ENCODE measurements at places on chromosomes 7 and 10.

GRCh38 chr7:35645691-35646090, 49.2 kb downstream of the HERPUD2 start:
- no peak for DNase-seq

DNA sequence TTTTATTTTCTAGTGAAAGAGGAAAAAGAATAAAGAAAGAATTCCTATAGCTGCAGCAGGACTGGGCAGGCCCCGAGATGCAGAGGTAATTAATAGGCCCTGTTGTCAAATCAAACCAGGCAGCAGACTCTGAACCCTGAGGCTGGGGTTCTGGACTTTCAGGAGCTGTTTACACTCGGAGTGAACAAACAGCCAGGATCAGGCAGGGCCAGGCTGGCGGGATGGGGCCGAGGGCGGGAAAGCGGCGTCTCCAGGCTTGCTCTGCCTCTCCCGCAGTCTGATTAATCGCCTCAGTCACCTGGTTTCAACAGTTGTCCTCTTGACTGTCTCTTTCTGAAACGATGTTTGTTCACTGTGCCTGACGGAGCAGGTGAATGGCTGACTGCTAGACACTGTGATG, 675.4 kb upstream of the FOXK1 start:
- no peak for DNase-seq

DNA sequence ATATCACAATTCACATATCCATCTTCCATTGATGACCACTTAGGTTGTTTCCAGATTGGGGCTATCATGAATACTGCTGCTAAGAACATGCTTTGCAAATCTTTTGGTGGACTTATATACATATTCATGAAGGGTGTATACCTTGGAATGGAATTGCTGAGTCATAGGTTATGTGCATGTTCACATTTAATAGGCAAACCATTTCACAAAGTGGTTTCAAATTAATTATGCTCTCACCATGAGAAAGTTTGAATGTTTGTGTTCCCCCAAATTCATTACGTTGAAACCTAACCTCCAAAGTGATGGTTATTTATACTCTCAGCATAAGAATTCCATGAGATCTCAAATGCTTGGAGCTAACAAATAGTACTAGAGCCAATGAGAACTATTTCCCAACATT, 86.4 kb downstream of the VPS41 start:
- no peak for DNase-seq

DNA sequence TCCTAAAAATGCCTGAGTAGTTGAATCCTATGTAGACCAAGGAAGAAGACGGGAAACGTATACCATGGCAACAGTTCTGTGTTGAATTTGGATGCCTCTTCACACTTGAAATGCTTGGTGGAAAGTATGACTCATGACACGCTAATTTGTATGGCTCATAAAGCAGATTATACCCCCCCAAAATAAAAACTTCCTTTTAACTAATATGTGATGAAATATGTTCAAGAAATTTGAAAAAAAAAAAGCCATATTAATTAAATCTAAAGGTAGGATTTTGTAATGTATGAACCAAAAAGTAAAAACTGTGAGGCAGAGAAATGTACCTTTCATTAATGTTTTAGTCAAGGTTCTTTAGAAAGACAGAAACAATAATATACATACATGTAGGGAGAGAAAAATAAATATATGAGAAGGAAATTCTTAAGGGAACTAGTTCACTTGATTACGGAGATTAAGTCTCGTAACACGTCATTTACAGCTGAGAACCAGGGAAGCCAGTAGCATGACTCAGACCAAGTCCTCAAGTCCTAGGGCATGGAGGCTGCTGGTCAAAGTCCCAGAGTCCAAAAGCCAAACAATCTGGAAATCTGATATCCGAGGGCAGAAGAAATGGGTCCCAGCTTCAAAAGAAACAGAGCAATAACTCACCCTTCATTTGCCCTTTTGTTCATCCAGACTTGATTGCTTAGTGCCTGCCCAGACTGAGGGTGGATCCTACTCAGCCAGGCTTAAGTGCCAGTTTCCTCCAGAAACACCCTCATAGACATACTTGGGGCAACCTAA, 485.1 kb downstream of the SEMA3D start:
- DNase-seq, result no peak

DNA sequence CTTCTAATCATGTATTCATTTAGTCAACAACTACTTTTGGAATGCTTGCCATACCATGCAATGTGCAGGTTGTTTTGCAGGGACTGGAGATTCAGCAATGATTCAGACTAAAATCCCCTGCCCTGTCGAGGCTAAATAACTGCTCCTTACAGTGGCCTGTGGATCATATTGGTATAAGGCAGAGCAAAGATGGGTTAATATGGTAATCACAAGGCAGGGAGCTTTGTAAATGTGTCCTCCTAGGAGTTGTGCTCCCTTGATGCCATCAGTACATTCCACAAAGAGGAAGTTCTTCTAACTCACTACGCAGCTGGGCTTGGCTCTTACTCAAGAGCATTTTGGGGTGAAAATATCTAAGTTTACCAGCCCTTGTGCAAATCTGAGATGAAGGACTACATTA, 614 bp upstream of the IFIT2 start:
- DNase-seq, result peak; percentile 4

DNA sequence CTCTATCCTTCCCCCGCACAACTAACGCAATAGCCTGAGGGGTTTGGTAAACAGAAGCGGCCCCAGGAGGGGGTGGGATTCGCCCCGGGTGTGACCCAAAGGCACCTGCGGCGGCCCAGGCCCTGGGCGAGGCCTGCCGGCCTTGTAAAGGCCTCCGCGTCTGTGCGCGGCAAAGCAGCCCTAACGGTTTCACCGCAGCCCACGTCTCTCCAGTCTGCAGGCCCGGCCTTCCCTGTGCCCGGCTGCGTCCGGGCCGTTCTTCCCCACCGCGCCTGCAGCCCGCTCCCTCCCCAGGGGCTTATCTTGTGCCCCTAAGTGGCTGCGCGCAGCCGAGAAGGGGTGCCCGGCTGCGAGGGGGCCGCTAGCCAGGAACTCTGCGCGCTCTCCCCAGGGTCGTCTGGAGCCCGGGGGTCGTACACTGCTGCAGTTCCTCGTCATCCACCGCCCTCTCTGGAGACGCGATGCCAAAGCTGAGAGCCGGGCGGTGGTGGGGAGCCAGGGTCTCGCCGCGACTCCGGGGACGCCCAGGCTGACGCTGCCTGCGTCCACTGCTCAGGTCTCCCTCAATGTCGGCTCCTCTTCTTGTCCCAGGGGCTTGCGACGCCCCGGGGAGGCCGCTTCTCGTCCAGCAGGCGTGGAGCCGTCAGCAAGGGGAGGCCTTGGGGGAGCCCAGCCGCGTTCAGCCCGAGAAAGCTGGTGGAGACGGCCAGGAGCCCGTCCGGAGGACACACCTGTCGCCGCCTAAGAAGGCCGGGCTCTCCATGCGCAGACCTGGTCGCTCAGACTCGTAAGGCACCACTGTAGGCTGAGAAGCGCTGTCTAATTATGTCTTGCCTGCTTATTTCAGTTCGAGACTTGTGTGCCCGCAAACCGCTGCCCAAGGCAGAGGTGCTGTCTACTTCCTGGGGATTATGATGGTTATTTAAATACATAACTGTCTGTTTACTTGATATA, 132.3 kb downstream of the SPAG6 start:
- DNase-seq, result no peak

DNA sequence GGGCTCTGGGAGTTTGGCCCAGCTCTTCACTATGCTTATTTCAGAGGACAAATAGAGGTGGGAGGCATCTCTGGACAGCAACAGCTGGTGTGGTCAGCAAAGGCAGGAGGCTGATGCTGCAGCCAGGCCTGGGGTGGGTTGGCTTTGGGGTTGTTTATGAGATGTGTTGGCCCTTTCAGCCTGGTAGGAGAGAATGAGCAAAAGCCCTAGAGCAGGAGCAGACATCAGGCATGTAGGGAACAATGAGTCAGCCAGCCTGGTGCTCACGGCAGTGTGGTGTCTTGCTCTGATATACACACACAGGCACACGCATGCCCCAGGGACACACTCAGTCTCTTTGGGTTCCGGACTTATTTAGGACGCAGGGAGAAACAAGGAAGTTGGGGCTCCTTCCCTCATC, 157.1 kb downstream of the PRKCQ start:
- no peak for DNase-seq

- peak; percentile 76 for DNase-seq
Measured at GRCh38 chr7:108136191-108136688, 6.1 kb upstream of the LAMB4 start.

GRCh38 chr10:2256241-2256640, 518.9 kb upstream of the ADARB2 start:
- no peak for DNase-seq

DNA sequence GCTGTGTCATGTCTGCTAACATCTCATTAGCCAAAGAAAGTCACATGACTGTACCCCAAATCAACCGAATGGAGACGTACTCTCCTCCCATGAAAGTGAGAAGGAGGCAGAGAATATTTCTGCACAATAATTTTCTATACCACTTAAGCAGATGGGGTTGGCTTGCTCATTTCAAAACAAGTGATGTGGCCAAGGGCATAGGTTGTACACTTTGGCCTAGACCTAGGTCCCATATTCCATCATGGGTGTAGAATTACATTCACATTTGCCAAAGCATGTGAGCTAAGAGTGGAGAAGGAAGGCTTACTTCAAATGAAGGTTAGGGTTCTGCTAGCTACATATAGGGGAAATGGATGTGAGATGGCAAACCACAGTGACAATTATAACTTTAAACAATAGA, 83.0 kb downstream of the ZNF365 start:
- DNase-seq, result no peak

GRCh38 chr10:42877496-42878030, 95.0 kb downstream of the BMS1 start:
- DNase-seq, result no peak

- DNase-seq, result no peak
Measured at GRCh38 chr7:100370303-100370702, 3.0 kb upstream of the PILRA start.

- DNase-seq, result no peak
Measured at GRCh38 chr10:104744052-104744451, 103.0 kb downstream of the SORCS3 start.

DNA sequence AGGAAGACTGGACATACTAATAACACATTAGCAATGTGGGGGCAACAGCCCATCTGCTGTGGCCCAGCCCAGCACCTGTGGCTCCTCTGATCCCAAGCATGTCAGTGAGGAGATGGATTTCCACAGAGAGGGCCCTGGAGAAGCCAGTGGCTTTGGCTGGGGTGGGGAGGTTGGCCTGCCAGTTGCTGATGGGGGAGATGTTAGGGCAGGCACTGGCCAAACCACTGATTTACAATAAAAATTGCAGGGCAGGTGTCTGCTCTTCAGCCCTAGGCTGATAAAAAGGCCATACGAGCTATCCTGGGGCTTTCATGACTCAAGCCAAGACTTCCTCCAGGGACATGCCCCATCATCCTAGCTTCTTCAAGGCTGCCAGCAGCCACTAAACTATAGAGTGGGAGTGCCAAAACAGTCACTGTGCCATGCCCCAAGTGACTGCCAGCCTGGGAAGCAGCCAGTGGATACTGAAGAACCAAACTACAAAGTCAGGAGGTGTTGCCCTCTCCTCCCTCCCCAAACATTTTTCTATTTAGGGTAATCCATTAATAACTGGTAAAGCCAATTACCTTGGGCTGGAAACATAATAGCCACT, 37.8 kb downstream of the DPCD start:
- DNase-seq, result no peak

GRCh38 chr7:12888717-12889116, 201.3 kb downstream of the ARL4A start:
- DNase-seq, result no peak

DNA sequence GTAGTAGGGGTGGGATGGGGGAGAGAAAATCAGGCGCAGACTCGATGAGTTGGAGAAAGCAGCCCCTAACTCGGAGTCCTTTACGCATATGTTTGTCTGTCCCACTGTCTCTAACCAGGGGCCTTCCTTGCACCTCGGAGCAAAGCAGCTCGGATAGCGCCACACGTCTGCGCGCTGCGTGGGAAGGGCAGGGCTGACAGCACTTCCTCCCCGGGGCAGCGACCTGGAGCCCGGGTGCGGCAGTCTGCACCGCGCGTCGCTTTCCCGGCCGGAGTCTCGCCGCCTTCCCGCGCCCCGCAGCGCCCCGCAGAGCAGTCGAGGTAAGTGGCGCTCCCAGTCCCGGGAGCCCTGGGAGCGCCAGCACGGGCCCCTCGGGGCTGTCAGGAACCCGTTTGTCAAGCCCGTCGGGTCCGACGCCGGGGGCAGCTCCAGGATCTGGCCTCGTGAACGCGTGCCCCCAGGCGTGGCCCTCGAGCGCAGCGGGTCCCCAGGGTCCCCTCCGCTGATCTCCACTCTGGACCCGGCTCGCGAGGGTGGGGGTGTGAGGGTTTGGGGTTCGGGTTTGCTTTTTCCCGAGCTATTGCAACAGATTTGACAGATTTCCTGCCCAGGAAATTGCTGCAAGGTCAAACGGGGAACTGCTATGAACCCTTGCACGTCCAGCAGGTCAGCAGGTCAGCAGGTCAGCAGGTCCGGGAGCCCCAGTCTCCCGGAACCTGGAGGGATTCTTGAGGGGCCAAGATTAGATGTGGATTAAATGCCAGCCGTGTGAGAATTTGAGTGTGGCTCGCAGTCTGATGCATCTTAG, 597 bp downstream of the APBB1IP start:
- peak; percentile 65 for DNase-seq

GRCh38 chr7:79979437-79979836, 155.2 kb upstream of the GNAI1 start:
- no peak for DNase-seq

DNA sequence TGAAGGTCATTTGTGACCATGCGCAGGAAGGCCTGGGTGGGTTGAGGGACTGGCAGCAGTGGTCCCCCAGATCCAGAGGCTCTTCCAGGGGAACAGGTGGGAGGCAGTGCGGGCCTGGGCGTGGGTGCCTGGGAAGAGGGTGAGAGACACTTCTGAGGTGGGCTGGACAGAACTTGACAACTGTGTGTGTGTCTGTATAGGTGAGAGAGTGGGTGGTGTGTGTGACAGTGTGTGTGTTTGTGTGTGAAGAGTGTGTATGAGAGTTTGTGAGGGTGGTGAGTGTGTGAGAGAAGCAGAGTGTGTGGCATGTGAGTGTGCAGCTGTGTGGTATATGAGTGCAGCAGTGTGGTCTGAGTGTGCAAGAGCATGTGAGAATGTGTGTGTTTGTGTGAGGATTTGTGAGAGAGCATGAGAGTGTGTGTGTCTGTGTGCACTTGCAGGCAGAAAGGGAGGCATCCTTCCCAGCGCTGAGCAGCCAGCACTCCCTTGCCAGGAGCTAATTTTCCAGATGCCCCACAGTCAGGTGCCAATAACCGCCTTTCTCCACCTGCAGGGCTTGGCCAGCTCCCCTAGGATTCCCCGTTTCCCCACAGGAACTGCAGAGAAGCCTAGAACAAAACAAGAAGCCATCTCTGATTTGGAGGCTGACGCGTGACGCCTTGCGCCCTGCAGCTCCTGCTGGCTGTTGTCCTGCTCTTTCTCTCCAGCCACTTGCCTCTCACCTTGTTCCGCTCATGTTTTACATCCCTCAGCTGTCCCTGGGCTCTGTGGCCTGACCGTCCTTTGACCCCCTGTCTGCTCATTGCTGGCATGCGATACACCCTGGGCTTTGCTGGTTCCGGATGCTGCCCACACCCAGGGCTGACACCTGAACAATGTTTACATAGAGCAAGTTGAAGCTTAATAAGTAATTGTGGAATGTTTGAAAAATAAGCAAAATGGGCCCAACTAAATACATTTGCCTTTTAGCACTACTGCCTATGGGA, 88.0 kb downstream of the TMEM178B start:
- DNase-seq, result no peak

All from bone marrow (tissue), 2 donors.